HEK293T (cell line): ENCODE measurements at places on chromosomes 13 and 19.

DNA sequence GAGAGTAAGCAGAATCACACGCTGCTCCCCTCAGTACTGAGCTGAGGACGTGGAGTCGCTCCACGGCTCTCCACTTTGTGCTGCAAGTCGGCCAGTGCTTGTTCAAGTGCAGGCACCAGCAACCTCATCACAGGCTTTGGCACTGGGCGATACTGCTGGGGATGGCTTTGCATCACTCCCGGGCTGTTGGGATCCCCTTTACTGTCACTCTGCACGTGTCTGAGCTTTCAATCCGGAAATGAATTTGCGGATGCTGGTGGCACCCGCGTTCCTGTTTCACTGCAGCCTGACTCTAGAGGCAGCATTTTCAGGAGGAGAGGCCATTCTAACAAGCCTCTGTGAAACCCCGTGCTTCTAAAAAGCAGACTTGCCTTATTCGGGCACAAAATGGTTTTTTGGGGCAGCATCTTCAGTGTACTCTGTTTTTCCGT lies 19.1 kb downstream of the SMARCA4 start:
- DNase-seq, result no peak

- DNase-seq, result no peak
Measured at GRCh38 chr19:42277821-42278451, 8.9 kb downstream of the CIC start.

- no peak for DNase-seq
Measured at GRCh38 chr13:90272356-90272755, 1075.1 kb upstream of the MIR17HG start.

DNA sequence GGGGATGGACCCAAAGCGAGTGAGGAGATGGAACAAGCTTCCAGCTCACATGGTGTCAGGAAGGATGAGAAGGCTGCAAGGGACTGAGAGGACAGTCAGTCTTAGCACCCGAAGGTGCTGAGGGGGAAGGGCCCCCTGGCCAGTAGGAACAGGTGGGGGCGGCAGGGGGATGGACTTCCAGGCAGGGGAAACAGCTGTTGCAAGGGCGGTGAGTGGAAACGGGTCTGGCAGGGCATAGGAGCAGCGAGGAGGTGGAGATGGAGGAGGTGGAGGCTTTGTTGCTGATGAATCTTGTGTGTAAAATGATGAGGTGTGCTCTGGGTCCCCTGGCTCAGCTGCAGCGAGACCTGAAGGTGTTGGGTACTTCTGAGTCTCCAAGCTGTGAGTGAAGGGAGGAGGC lies 1.2 kb downstream of the MAP1S start:
- DNase-seq, result no peak

DNA sequence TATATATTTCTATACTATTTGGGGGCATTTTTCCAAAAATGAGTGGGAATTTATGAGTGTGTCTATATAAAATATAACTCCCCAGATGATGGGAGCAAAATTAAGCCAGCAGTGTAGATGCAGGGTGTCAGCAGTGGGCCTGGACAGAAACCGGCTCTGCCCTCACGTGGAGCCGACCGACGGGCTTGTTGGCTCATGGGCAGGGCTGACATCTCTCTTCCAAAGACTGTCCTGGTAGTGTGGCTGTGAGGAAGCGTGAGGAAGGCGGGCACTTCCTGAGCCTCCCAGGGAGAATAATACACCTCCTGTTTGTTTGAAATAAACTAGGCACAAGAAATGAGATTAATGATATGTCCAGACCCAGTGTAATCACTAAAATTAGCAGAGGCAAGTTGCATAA lies 206.5 kb downstream of the TEX29 start:
- DNase-seq, result no peak

DNA sequence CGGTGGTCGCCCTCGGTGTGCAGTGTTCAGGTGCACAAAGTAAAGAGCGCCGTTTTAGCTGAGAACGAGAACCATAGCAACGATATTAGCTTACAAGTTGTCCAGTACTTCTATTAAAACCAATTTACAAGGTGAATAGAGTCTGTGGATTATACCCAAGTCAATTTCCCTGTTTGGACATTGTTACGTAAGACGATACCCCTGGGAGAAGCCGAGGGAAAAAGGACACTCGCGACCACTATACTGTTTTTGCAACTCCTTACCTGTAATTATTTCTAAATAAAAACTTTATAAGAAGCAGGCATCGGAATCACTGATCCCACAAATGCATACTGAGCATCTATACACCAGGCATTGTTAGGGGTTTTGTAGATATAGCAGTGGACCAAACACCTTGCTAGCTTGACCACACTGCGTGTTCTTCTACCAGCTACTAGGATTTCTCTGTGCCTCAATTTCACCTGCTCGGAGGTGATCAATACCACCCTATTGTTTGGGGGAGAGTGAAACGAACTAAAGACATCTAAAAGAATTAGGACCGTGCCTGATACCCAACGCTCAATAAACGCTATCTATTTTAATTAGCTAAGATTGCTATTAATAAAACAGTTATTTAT lies 488 bp upstream of the EEF2 start:
- no peak for DNase-seq

GRCh38 chr13:45592758-45593157 lies 22.8 kb downstream of the ERICH6B start:
- DNase-seq, result no peak

DNA sequence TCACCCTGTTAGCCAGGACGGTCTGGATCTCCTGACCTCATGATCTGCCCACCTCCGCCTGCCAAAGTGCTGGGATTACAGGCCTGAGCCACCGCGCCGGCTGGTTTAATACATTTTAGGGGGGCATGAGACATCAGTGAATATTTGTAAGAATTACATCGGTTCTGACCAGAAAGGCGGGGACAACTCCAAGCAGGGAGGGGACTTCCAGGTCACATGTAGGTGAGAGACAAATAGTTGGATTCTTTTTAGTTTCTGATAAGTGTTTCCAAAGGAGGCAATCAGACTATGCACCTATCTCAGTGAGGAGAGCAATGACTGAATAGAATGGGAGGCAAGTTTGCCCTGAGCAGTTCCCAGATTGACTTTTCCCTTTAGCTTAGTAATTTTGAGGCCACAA lies 3.7 kb upstream of the ZNF552 start:
- DNase-seq, result no peak

GRCh38 chr13:41554180-41554579 lies 96.8 kb downstream of the RGCC start:
- no peak for DNase-seq

DNA sequence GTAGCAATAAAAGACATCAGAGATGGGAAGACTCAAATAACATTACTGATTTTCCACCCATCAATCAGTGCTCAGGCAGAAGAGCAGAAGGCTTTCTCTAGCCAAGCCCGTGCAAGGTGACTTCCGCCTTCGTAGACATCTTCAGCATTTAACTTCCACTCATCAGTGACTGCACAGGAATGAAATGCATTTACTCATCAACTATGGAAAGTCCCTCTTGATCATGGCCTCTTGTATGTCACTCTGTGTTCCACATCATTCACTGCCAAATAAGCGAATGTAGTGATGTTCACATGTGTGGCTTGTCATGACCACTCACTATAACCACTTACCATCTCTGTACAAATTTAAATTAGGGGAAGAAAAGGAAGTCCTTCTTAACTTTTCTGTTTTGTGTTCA lies 49.4 kb downstream of the SACS start:
- DNase-seq, result no peak

- DNase-seq, result no peak
Measured at GRCh38 chr13:34733721-34734120, 208.3 kb upstream of the NBEA start.

DNA sequence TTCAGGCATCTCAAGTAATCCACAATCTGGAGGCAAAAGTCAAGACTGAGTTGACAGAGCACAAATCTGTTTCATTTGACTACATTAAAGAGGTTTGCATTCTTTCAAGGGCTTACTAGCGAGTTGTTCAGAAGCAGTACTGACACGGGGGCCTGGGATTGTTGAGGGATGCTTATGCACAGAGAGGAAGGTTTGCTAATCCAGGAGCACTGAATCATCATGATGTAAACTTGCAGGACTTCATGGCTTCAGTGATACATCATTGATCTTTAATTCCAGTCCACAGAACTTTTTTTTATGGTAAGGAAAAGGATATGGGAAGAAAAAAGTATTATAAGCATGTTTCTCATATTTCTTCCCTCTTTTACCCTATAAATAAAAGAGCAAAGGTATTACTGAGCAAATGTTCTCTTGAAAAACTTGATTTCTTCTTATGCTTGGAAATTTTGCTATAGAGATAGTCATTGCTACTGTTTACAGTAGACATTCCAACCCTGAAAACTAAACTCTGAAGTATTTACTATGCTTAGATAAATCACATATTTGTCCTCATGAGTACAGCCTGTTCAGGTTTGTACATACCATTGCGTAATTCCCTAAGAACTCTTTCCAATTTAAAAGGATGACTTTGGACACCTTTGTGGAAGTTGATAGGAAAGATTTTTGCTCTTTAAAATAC lies 65.8 kb upstream of the KPNA3 start:
- no peak for DNase-seq

- DNase-seq, result no peak
Measured at GRCh38 chr19:11091703-11092153, 2.5 kb downstream of the LDLR start.

DNA sequence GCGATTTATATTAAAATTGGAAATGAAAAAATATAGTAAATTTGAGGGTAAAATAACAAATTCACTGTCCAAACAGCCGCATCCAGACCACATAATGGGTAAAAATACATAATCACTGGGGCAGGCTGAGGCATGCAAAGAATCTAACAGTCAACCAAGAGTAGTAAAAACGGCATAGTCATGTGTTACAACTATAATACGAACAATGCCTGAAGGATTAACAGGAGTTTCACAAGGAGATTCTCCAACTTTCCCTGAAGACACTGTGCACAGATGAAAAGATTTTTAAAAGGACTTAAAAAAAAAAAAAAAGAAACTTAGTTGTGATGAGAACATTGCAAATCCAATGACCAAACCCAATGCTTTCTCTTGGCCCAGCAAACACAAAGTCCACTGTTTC lies 20.4 kb upstream of the ATXN8OS start:
- no peak for DNase-seq

- no peak for DNase-seq
Measured at GRCh38 chr13:22432690-22433089, 748.1 kb upstream of the SGCG start.

GRCh38 chr13:106143930-106144709 lies 391.3 kb downstream of the EFNB2 start:
- DNase-seq, result no peak

DNA sequence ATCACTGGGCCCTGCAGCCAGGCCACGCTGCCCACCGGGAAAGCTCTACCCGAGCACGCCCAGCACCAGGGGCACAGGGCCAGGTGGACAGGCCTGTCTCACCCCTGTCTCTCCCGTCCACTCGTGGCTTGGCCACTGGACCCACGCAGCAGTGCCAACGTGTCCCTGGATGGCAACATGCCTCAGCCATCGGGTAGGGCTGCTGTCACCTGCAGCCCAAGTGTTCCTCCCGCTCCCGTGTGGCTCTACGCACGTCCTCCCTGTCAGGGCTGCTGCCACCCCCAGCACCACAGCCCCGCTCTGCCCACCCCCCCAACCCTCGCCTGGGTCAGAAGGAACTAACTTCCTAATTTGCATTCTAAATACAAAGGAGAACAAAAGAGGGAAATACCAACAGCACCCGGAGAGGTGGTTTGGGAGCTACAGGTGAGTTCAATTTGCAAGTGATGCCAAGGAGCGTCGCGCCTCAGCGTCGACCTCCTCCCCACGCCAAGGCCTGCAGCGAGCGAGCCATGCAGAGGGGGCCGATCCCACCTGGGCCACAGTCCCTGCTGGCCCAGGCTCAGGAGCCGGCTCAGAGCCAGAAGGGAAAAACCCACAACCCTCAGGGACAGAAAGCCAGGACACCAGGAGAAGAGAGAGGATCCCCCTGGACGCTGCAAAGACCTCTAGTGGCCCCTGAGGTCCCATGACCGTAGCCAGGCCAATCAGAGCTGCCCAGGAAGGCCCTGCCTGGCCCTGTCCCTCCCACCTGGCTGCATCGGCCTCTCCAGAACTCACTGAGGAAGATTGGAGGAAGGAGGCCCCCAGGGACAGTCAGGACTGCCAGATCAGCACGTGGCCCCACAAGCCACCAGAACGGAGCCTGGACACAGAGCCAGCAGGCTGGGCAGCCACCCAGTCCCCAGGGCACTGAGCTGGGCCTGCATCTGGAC lies 128.4 kb upstream of the SPACA7 start:
- no peak for DNase-seq

DNA sequence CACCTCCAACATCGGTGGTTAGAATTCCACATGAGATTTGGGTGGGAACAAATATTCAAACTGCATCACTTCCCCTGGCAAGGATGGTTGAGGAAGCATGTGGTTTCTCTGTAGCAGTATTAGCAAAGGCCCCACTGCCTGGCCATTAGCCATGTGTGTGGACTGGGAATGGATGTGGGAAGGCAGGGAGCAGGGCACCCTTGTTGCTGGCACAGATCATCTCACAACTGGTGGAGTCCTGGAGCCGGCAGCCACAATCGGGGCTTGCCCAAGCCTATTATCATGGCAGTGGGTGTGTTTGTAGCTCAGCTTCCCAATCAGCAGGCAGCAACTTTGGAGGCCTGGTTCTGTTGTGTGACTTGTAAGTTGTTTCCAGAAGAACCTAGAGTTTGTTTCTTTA lies 391.9 kb downstream of the DLEU7 start:
- DNase-seq, result no peak

DNA sequence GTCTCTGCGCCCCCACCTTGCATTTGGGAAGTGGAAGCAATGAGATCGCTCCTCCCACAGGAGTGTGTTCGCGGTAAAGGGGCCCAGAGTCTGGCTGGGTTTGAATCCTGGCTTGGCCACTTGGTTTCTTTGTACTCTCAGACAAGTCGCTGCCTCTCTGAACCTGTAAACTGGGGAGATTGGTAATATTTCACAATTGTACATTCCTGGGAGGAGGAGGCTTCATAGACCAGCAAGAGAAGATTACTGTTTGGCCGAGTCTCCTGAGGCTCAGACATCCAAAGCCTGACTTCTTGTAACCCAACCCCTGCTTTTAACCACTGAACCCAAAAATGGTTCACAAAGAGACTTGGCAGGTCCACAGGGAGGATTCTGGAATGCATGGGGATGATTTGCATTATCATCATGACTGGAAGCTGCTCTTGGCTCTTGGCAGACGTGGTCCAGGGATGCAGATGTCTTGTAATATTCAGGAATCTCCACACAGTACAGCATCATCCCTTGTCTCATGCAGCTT lies 13.6 kb upstream of the STRN4 start:
- no peak for DNase-seq

DNA sequence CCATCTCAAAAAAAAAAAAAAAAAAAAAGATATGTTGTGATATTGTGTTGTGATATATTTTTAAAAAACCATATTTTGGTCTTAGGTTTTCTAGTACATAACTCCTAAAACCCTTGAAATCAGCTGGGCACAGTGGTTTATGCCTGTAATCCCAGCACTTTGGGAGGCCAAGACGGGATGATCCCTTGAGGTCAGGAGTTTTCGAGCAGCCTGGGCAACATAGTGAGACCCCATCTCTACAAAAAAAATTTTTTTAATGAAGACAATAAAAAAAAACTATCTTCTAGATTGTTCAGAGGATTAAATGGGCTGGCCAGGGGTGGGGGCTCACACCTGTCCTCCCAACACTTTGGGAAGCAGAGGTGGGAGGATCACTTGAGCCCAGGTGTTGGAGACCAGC lies 1.3 kb upstream of the DCAF15 start:
- DNase-seq, result no peak

GRCh38 chr19:6065685-6066374 lies 44.5 kb downstream of the RFX2 start:
- DNase-seq, result no peak

GRCh38 chr19:10018263-10018662 lies 5.0 kb downstream of the RDH8 start:
- no peak for DNase-seq
